RWPE1 (cell line): ENCODE measurements at places on chromosomes 13 and 19.

GRCh38 chr13:29802621-29803020 is 47.8 kb downstream of the UBL3 start:
- DNase-seq, result no peak

- no peak for DNase-seq
Observed at GRCh38 chr13:97568850-97569249, 134.9 kb downstream of the RAP2A start.

GRCh38 chr19:7818806-7819205 is 11.2 kb upstream of the EVI5L start:
- no peak for DNase-seq

- no peak for DNase-seq
Observed at GRCh38 chr19:50826492-50827240, 3.1 kb upstream of the KLK1 start.

- DNase-seq, result no peak
Observed at GRCh38 chr13:106417467-106418110, 117.9 kb downstream of the EFNB2 start.

DNA sequence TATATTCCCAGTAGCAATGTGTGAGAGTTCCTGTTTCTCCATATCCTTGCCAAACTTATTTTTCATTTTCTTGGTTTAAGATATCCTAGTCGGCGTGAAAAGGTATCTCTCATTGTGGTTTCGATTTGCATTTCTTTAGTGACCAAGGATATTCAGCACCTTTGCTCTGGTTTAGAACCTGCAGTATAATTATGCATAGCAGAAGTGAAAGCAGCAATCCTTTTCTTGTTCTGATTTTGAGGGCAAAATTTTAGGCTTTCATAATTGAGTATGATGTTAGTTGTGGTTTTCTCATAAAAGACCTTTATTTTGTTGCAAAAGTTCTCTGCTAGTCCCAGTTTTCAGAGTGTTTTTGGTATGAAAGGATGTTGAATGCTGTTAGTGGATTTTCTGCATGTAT is 491.0 kb downstream of the FGF9 start:
- no peak for DNase-seq

DNA sequence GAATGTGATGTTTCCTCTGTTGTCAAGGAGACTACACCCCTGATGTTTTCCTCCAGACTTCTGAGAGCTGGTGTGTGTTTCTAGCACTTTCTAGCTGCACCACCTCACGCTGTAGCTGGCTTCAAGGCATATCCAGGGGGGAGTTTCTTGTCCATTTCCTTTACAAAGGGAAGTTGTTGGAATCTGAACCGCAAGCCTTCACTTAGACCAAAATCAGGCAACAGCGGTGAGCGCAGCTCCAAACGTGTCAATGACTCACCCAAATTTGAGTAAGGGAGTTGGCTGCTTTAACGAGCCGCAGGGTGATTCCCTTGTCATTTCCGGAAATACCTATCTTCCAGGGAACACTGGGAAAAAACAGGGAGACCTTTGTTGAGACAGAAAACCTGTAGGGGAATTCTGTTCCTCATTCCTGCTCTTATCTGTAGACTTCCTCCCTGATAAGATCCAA is 2.5 kb downstream of the LDLR start:
- peak; percentile 79 for DNase-seq

DNA sequence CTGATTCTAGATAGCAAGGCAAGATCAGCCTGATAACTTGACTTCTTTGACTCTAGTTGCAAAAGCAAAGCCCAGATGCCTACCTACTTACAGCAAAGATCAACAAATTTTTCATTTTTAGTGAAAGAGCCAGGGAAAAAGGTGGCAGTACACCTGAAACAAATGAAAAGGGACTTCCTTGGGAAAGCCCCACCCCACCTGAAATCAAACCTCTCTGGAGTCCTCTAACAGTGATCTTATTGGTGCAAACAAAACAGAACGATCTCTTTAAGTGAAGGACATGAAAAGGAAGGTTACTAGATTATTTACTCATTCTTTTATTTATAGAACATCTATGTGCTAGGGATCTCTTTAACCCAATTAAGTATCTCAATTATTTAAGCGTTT is 507 bp upstream of the LCP1 start:
- no peak for DNase-seq

- DNase-seq, result no peak
Observed at GRCh38 chr13:98083507-98083906, 59.4 kb upstream of the FARP1 start.

- peak; percentile 4 for DNase-seq
Observed at GRCh38 chr13:92896842-92897241, 329.8 kb upstream of the GPC6 start.

- DNase-seq, result no peak
Observed at GRCh38 chr19:13017306-13018034, 22.2 kb downstream of the NFIX start.

DNA sequence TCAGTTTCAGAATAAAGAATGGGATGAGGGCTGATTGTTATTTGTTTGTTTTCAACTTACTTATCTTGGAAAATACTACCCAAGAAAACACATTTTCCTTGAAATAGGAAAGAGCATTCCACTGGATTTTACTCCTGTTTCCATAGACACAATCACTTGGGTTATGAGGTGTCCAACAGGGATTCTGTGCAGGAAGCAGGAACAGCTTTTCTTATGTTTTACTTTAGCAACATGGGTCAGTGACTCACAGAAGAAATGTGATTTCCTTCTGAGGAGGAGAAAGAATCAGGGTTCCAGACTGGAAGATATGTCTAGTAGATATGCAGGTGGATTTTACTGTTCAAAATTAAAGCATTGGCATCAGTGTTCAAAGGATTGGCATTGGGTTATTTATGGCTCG is 180.8 kb upstream of the GPC6 start:
- no peak for DNase-seq
